Activated CD4-positive, alpha-beta T cell treated with anti-CD3 and anti-CD28 coated beads, Interleukin-2, amount 50 U/mL, for 24 hours (primary cell): ENCODE measurements at places on chromosomes 1 and 21.

DNA sequence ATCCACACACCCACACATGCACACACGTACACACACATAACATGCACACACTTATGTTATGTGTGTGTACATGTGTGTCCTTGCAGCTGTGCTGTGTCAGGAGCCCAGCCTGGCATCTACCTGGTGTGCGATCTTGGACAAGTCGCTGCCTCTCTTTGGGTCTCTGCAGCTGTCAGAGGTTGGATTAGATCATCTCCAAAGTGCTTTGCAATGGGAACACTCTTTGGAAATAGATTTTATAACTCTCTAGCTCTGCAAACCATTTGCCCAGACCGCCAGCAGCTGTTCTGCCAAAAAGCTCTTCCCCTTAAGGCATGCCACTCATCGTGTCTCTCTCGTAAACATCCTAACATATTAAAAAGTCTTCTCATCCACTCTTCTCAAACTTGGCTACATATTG lies 4.7 kb downstream of the PKP1 start:
- no peak for DNase-seq

DNA sequence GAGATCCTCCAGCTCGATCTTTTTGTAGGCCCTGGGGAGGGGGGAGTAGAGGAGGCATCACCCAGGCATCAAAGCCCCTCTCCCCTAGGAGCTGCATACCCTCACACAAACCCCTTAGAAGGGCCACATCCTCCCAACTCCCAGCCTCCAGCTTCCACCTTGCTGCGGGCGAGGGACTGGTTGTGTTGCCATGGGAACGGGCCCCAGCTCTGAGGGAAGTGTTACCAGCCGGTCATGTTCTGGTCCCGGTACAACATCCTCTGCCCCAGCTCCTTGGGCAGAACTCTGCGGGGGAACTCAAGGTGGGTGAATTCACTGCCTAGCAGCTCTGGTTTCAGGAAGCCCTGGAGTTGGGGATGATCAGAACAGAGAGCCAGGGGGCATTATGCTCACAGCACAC lies 4.1 kb downstream of the PPM1J start:
- DNase-seq: no peak

- DNase-seq: no peak
These were observed 290.5 kb downstream of the AJAP1 start for GRCh38 chr1:4944911-4945310.

DNA sequence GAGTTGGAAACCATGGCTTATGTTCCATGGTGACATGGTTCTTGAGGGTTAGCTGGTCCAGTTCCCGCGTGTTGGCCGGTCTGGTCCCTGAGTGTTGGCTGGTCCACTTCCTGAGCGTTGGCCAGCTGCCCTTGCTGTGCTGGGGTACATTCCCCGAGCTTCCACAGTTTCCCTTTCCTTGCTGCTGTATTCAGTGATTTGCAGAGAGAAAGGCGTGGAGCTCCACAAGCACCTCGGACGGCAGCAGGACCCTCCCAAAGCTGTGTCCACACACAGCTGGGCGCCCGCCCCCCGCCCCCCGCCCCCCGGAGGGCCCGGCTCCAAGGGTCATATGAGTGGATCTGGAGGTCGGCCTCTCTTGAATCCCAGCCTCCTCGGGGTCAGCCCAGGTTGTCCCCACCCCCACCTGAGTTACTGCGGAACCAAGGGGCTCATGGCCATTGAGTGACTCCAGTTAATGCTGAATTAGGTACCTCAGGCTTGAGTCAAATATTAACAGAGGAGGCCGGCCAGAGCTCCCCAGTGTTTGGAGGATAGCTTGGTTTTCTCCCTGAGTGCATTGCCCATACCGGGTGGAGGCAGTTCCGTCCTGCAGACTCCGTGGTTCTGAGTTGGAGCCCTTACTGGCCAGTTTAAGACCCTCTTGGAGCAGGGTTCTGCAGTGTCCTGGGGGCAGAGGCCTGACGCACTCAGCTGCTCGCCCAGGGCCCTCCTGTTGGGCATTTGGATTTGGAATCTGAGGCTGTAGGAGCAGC lies 18.4 kb downstream of the COL18A1 start:
- DNase-seq: no peak

DNA sequence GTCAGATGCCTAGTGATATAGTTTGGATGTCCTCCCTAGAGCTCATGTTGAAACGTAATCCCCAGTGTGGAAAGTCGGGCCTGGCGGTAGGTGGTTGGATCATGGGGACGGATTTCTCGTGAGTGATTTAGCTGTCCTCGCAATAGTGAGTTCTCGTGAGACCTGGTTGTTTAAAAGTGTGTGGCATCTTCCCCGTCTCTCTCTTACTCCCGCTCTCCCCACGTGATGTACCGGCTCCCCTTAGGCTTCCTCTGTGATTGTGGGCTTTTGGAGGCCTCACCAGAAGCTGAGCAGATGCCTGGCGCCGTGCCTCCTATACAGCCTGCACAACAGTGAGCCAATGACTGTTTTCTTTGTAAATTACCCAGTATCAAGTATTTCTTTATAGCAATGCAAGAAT lies 264.5 kb downstream of the TTLL7 start:
- DNase-seq: no peak

DNA sequence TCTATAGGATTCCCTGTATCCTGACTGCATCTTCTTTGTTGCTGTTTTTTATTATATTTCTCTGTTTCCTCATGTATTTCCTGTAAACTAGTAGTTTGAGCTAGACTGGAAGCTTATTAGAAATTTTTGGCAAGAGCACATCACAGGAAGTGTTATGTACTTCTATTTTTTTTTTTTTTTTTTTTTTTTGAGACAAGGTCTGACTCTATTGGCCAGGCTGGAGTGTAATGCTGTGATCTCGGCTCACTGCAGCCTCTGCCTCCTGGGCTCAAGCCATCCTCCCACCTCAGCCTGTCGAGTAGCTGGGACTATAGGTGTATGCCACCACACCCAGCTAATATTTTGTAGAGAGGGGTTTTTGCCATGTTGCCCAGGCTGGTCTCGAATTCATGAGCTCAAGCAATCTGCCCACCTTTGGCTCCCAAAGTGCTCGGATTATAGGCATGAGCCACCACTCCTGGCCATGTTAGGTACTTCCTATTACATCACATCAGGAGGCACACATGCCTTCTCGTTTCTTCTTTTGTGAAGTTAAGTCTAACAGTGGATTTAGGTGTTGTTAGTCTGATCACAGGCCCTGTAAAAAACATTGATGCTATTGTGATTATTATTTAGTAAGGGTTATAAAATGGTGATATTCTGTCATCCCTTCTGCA lies 12.5 kb downstream of the C1orf21 start:
- DNase-seq: no peak

- no peak for DNase-seq
These were observed 76.8 kb upstream of the HNRNPU start for GRCh38 chr1:244941121-244941520.
